Effector memory CD4-positive, alpha-beta T cell (primary cell): ENCODE measurements at places on chromosomes 3 and 15.

- no peak for DNase-seq
Observed at GRCh38 chr15:91357011-91357410, 257.0 kb downstream of the SV2B start.

DNA sequence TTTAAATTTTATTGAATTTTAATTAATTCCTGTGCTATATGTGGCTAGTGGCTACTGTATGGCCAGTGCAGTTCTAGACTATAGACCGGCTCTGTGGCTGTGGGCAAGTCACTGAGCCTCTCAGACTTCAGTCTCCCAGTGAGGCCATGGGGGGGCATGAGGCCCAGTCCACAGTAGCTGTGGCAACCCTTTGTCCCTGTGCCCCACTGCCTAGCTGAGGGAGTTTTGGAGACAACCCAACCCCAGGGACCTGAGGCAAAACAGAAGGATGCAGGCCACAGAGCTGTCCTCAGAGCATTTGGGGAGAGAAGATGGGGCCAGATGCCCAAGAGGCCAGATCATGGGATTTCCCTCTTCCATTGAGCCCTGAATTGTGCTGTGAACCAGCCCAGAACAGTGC lies 18.9 kb upstream of the POC1A start:
- no peak for DNase-seq

- DNase-seq, result no peak
Observed at GRCh38 chr3:197204736-197205135, 93.7 kb downstream of the DLG1 start.

DNA sequence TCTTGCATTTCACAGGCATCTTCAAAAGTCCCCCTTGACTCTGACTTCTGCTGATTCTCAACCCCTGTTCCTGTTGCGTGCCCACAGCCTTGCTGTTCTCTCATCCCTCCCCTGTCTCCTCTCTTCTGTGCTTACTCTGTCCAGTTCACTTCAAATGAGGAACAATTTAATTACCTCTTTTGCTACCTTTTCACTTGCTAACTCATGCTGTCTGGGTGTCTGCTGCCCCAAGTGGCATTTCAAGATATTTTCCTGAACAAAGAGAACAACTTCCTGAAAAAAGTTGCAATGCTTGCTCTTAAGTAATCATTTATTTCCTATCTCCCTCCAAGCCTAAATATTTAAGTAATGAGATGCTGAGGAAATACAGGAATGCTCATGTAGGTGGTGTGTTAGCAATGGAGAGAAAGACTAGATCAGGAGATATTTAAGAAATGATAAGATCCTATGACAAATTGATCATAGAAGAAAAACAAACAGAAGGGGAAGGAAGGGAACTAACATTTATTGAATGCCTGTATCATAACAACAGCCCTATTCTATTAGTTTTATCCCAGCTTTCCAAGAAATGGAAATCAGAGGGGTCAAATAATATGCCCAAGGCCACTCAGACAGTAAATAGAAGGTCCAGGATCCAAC lies 42.2 kb downstream of the SV2B start:
- no peak for DNase-seq

DNA sequence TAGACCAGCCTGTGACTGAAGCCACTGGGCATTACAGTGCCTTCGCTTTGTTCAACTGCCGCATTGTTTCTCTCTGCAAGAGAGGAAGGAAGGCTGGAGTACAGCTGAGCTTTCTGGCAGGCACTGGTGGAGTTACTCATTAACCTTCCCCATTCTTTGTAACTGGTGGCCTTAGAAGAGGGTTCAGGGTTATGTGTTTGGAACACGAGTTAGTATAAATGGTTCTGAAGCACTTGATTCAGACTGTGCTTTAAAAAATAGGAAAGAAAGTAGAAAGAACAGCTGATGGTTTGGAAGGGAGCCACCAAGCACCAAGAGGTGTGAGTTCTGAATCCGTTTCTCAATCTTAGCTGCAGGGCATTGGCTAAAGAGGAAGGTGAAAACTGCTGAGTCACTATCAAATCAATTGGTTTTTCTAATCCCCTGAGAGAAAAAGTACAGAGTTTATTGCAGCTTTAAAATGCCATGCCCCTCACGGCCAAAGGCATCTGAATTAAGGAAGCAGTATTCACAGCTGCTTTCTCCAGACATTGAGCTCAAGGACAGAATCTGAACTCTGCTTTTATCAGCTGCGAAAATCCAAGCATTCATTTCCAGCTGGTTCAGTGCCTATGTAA lies 3.6 kb downstream of the HGD start:
- DNase-seq, result no peak

DNA sequence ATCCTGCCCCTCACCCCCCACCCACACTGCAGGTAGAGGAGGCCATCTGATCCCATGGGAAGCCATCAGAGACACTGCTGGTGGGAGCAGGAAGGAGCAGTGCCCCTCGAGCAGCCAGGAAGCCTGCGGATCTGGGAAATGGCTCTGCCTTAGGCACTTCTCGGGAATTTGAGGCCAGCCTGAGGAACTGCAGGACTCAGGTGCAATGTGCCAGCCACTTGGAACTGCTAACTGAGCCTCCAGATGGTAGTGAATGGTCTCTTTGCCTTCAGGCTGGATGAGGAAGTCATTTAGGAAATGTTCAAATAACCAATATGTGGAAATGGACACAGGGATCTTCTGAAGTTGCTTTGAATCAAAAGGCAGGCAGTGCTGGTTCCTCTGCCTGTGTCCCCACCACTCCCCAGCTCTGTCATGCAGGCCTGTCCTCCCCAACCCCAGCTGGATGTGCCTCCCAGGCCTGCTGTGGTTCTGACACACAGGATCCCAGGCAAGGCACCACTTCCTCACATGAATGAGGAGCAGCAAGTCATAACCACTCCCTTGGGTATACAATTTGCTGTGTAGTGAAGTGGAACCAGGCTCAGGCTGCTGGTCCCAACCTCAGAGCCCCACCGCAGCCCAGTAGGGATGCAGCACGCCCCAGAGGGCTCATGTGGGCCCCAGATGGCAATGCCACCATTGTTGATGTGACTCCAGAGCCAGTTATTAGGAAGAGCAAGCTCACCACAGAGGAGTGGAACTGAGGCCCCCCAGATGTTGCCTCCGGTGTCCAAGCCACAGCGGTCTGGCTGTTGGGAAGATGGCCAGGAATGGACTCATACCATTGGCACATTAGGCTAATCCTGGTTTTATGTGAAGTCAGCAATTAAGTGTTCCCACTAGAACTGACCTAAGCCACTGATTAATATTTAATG lies 46.5 kb upstream of the LIMD1 start:
- DNase-seq, result no peak

- DNase-seq, result no peak
Observed at GRCh38 chr3:132593241-132593946, 3.7 kb upstream of the ACKR4 start.
